Pancreas (tissue), 10 donors: ENCODE measurements at places on chromosomes 3 and 15. TPM values are rescaled to one million over a fixed set of nuclear protein-coding genes. Genes with fewer than 3 reads are reported as not detected.

DNA sequence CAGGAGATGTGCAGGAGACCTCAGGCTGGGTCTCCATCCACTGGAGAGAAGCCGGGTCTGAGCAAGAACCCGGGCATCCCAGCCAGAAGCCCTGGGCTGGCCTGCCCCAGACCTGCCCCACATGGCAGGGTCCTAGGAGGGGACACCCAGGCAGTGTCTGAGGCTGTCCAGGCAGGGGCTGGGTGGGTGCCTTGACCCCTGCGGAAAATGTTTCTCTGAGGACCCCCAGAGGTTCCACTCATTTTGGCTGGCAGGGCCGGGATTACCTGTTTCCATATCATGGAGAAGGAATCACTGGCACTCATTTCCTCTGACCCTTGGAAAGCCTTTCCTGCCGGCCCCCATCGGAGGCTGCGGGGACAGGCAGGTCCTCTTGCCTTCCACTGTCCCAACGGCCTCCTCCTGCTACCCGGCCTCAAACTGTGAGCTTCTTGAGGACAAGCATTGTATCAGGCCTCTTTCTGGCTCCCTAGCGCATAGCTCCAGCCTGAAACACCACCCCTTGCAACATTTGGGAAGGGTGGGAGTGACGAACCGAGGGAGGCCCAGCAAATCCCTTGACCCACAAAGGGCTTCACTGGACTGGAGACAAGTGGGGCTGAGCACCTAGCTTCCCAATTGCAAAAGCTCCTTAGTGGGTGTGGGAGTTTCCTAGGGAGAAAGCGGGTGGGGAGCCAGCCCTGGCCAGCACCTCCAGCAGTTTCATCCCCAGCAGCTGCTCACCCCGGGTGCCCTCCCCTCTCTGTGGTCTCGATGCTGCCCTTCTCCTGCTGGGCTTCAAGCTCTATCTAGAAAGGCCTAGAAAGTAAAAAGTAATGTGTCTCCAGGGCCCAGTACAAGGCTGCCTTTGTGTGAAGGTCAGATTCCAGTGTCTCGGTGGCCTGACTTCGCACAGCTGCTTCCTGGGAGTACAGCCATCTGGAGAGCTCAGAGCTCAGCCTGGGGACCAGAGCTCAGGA, 29.7 kb downstream of the ACSBG1 start:
- DNase-seq = peak; percentile 76
- H3K27ac ChIP-seq = peak overlapping the region; percentile 77
- H3K4me3 ChIP-seq = no peak overlapping the region
- no peaks in the 10 kb centered on the region for H3K27me3 ChIP-seq
- H3K36me3 ChIP-seq = no peaks in the 10 kb centered on the region
- H3K4me1 ChIP-seq = peaks cover 16% of the 10 kb centered on the region

GRCh38 chr15:37824717-37825382, 109.6 kb upstream of the TMCO5A start:
- H3K27me3 ChIP-seq = no peaks in the 10 kb centered on the region
- H3K4me1 ChIP-seq = no peaks in the 10 kb centered on the region
- no peaks in the 10 kb centered on the region for H3K36me3 ChIP-seq
- no peak for DNase-seq
- no peak overlapping the region for H3K27ac ChIP-seq
- H3K4me3 ChIP-seq = no peak overlapping the region

- DNase-seq = no peak
- no peak overlapping the region for H3K4me3 ChIP-seq
Measured at GRCh38 chr3:190644766-190645165, 130.9 kb downstream of the IL1RAP start.

GRCh38 chr15:40092256-40092978, 16.3 kb downstream of the BMF start:
- DNase-seq = peak; percentile 60
- H3K27ac ChIP-seq = peak overlapping the region; percentile 49
- no peaks in the 10 kb centered on the region for H3K27me3 ChIP-seq
- peaks cover 44% of the 10 kb centered on the region for H3K4me1 ChIP-seq
- H3K4me3 ChIP-seq = no peak overlapping the region

- DNase-seq = no peak
- H3K4me1 ChIP-seq = no peaks in the 10 kb centered on the region
- no peaks in the 10 kb centered on the region for H3K36me3 ChIP-seq
- peak overlapping the region; percentile 14 for H3K27ac ChIP-seq
Measured at GRCh38 chr3:172279191-172279640, 169.0 kb downstream of the GHSR start.

DNA sequence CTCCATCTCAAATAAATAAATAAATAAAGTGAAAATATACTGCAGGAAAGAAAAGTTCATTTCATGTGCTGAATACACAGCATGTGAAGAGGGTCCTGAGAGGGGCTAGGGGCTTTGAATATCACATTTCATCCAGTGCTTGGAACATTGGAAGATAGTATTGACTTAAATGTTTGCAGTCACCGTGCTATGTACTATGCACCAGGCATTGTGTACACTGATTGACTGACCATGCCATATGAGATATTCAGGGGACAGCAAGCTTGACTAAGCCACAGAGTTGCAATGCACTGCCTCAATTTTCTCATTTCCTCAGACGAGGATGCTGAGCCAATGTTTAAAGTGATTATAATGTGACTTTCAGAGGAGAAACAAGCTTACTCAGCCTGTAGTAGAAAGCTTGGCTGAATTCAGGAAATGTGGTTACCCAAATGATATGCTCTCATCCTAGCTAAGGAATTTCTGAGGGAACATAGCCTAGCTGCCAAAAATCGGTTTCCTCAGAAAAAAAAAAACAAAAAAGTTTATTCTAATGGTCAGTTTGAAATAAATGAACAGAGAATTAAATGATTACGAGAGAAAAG, 557.9 kb downstream of the FGF12 start:
- H3K4me1 ChIP-seq = no peaks in the 10 kb centered on the region
- no peaks in the 10 kb centered on the region for H3K27me3 ChIP-seq
- H3K4me3 ChIP-seq = no peak overlapping the region
- DNase-seq = no peak

DNA sequence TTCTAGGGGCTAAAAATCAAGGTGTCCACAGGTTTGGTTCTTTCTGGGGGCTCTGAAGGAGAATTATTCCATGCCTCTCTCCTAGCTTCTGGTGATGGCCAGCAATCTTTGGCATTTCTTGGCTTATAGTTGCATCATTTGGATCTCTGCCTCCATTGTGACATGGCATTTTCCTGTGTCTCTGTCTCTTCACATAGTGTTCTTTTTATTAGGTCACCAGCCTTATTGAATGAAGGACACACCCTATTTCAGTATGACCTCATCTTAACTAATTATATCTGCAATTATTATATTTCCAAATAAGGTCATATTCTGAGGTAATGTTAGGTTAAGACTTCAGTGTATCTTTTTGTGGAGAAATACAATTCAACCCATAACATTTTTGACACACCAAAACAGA, 3.2 kb upstream of the GBE1 start:
- no peak overlapping the region for H3K4me3 ChIP-seq
- H3K27me3 ChIP-seq = no peaks in the 10 kb centered on the region
- H3K4me1 ChIP-seq = peaks cover 8% of the 10 kb centered on the region
- H3K36me3 ChIP-seq = no peaks in the 10 kb centered on the region
- no peak for DNase-seq
- H3K27ac ChIP-seq = no peak overlapping the region

GRCh38 chr15:37099319-37100108, 835 bp downstream of the MEIS2 start:
- DNase-seq = peak; percentile 54
- H3K4me3 ChIP-seq = peak overlapping the region; percentile 45
- H3K4me1 ChIP-seq = no peaks in the 10 kb centered on the region
- H3K27me3 ChIP-seq = no peaks in the 10 kb centered on the region
- H3K27ac ChIP-seq = peak overlapping the region; percentile 96

DNA sequence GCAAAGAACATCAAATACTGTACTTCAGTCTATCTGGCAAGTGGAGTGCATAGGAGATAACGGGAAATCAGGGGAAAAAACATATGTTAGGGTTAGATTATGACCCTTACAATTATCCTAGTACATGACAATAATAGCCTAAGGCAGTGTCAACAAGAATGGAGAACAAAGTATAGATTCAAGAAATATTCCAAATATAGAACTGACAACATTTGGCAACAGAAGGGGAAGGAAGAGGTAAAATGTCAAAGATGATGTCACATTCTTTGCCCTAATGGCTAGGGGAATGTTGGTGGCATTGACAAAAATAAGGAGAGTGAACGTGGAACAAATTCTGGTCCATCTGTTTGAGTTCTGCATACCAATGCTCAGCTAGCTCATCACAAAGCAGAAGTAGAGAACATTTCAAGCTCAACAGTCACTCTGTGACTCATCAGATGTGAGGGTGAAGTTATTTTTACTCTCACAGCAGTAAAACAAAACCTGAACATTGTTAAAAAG, 15.5 kb upstream of the ATP8B4 start:
- no peaks in the 10 kb centered on the region for H3K36me3 ChIP-seq
- H3K27me3 ChIP-seq = no peaks in the 10 kb centered on the region
- no peaks in the 10 kb centered on the region for H3K4me1 ChIP-seq
- DNase-seq = no peak

- no peak overlapping the region for H3K4me3 ChIP-seq
- no peaks in the 10 kb centered on the region for H3K27me3 ChIP-seq
- H3K36me3 ChIP-seq = no peaks in the 10 kb centered on the region
- no peak for DNase-seq
Measured at GRCh38 chr3:10778492-10779292, 37.3 kb upstream of the SLC6A11 start.

DNA sequence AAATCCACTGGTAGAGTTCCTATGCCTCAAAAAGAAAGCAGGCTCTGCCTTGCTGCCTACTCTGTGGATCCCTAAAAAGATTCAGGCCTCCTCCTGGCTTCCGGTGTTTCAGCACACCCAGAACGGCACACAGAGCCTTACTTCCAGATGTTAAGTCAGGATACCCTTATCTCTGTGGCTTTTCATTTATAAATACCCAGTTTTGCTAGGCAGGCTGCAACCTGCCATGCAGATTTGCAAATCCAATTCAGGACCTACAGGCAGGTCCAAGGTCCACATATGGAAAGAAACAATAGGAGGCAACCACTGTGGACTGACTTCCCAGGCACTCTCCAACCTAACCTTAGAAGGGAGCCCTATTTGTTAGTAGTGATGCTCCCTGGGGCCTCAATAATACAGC, 30.7 kb downstream of the EFL1 start:
- no peak overlapping the region for H3K4me3 ChIP-seq
- H3K36me3 ChIP-seq = no peaks in the 10 kb centered on the region
- H3K27ac ChIP-seq = no peak overlapping the region
- H3K4me1 ChIP-seq = no peaks in the 10 kb centered on the region
- no peaks in the 10 kb centered on the region for H3K27me3 ChIP-seq

- H3K27me3 ChIP-seq = no peaks in the 10 kb centered on the region
- no peak overlapping the region for H3K4me3 ChIP-seq
- no peaks in the 10 kb centered on the region for H3K36me3 ChIP-seq
- no peak for DNase-seq
- no peaks in the 10 kb centered on the region for H3K4me1 ChIP-seq
Measured at GRCh38 chr3:195054311-195054710, 216.6 kb downstream of the XXYLT1 start.

- no peaks in the 10 kb centered on the region for H3K36me3 ChIP-seq
- H3K27ac ChIP-seq = no peak overlapping the region
- H3K4me3 ChIP-seq = no peak overlapping the region
- DNase-seq = no peak
Measured at GRCh38 chr3:10470120-10471053, 35.0 kb downstream of the ATP2B2 start.

DNA sequence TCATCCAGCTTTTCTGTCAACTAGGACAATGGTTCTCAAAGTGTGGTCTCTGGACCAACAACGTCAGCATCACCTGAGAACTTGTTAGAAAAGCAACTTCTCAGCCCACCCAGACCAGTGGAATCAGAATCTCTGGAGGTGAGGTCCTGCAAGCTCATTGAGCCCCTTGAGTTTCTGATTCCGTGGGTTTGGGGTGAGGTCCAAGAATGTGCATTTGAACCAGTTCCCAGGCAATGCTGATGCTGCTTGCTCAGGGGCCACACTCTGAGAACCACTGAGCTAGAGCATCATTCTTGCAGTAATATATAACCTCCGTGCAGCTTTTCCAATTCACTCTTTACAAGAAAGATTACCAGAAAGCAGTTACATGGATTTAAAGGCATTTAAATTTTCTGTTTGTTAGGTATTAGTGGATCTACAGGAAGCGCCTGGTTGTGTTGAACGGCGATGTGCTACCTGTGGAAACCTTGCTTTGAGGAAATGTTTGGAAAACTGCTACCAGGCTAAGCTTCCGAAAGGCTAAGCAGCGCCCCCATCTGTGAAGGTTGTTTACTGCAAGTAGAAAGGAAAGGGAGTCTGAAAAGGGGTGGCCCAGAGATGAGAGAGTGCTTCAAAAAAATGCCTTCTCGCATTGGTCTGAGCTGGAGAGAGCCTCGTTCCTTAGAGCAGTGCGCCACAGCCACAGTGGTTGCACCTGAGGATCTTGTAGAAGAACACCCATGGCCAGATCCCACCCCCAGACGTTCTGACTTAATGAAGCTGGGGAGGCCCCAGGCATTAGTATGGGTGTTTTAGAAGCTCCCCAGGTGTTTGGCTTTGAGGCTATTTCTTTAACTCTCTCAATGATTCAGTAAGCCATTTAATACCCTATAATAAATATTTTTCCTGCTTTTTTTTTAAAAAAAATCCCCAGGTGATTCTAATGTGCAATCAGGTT, 50.0 kb downstream of the RLBP1 start:
- H3K27ac ChIP-seq = no peak overlapping the region
- H3K4me1 ChIP-seq = peaks cover 17% of the 10 kb centered on the region
- H3K4me3 ChIP-seq = no peak overlapping the region
- peak; percentile 49 for DNase-seq
- H3K36me3 ChIP-seq = peaks cover 6% of the 10 kb centered on the region

DNA sequence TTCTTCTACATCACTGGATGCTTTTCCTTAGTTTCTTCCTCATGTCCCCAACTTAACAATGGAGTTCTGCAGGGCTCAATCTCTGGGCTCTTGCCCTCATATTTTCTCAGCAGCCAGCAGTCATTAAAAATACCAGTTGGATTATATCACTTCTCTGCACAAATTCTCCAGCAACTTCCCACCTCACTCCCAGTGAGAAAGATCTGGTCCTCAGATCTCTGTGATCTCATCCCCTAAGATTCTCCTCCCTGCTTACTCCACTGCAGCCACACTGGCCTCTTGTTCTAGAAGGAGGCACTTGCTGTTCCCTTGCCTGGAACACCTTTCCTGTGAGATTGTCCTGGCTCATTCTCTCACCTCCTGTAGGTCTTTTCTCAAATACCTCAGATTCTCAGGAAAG, 6.1 kb downstream of the ERICH6 start:
- no peak overlapping the region for H3K4me3 ChIP-seq
- H3K36me3 ChIP-seq = no peaks in the 10 kb centered on the region
- no peak overlapping the region for H3K27ac ChIP-seq
- H3K4me1 ChIP-seq = no peaks in the 10 kb centered on the region

GRCh38 chr3:159229116-159229680, 427.3 kb downstream of the MFSD1 start:
- H3K4me3 ChIP-seq = no peak overlapping the region
- H3K27me3 ChIP-seq = no peaks in the 10 kb centered on the region
- no peaks in the 10 kb centered on the region for H3K36me3 ChIP-seq
- no peak for DNase-seq
- H3K4me1 ChIP-seq = no peaks in the 10 kb centered on the region
- no peak overlapping the region for H3K27ac ChIP-seq

PRRT3 gene
- 1.3 TPM for total RNA-seq

STAC gene
- total RNA-seq = 0.16 TPM

C3orf22 gene
- total RNA-seq = not detected

ZNF660 gene
- 0.66 TPM for total RNA-seq

CCR8 gene
- total RNA-seq = not detected

PAQR9 gene
- not detected for total RNA-seq

POC1A gene
- total RNA-seq = 0.78 TPM

SPESP1 gene
- total RNA-seq = 0.74 TPM
